GM23248 (cell line): ENCODE measurements at places on chromosomes 5 and 9.

GRCh38 chr5:132414634-132415378 is 45.3 kb downstream of the SLC22A5 start:
- DNase-seq = peak; percentile 56
- H3K27me3 ChIP-seq = no peaks in the 10 kb centered on the region
- H3K27ac ChIP-seq = peak overlapping the region; percentile 39
- peaks cover 34% of the 10 kb centered on the region for H3K4me1 ChIP-seq
- H3K4me3 ChIP-seq = peak overlapping the region; percentile 4; the same call in 1 of the 2 replicates
- no peaks in the 10 kb centered on the region for H3K36me3 ChIP-seq

DNA sequence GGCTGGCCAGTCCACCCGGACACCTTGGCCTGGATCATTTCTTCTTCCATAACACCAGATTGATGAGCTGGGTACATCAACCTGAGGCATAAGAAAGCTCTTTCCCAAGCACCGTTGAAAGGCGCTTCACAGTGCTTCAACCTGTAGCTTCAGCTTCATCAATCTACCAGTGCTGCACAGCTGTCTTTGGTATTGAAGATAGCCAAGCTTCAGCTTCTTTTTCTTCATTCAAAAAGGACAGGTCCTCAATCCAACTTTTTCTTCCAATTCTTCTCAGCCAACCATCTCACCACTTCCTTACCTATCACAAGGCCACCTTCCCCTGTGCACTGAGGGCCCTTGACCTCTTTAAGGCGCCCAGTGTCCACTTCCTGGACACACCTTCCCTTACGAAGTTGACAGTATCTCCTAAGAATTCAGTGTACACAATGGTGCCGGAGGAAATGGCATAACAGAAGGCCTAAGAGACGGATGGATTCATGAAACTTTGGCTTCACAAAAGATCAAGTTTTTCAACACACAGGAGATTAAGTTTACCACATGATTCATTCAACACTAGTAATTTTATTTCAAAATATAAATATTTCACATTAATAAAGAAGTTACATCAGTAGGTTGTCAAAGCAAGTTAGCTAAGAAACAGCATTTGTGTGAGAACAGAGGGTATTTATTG is 1.4 kb upstream of the CTNNAL1 start:
- peak overlapping the region; percentile 91 for H3K27ac ChIP-seq
- DNase-seq = no peak
- H3K27me3 ChIP-seq = no peaks in the 10 kb centered on the region
- no peak overlapping the region for H3K4me3 ChIP-seq
- peaks cover 35% of the 10 kb centered on the region for H3K4me1 ChIP-seq
- peaks cover 6% of the 10 kb centered on the region; the same call in 1 of the 2 replicates for H3K36me3 ChIP-seq

- H3K4me1 ChIP-seq = peaks cover 6% of the 10 kb centered on the region; the same call in 1 of the 2 replicates
- H3K4me3 ChIP-seq = no peak overlapping the region
- peaks cover 14% of the 10 kb centered on the region for H3K27me3 ChIP-seq
- H3K27ac ChIP-seq = no peak overlapping the region
- H3K36me3 ChIP-seq = no peaks in the 10 kb centered on the region
Observed at GRCh38 chr5:112549605-112550166, 130.6 kb upstream of the EPB41L4A start.

- peak; percentile 96 for DNase-seq
- H3K27ac ChIP-seq = no peak overlapping the region
- no peaks in the 10 kb centered on the region for H3K36me3 ChIP-seq
- H3K4me3 ChIP-seq = no peak overlapping the region
Observed at GRCh38 chr5:38414348-38414747, 142.1 kb downstream of the LIFR start.

DNA sequence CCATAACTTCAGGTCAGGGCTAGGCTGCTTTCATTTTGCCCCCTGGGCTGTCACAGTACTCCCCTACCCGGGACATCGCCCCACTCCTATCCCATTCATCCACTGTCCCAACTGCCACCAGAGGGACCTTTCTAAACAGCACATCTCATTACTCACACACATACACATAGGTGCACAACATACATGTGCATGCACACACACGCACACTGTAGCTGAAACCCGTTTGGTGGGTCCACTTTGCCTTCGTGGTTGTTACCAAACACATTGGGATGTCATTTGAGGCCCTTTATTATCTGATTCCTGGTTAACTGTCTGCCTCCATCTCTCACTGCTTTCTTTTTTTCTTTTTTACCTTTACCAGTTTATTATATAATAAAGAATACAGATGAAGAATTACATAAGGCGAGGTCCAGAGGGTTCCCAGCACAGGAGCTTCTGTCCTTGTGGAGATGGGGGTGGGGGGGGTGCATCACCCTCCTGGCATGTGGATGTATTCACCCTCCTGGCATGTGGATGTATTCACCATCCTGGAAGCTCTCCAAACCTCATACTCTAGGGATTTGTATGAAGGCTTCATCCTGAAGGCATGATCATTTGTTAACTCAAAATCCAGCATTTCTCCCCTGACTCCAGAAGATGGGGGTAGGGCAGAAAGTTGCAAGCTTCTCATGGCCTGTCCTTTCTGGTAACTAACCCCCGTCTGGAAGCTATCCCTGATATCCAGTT is 186.0 kb downstream of the GOLPH3 start:
- H3K27ac ChIP-seq = no peak overlapping the region
- H3K4me1 ChIP-seq = peaks cover 43% of the 10 kb centered on the region
- no peaks in the 10 kb centered on the region for H3K36me3 ChIP-seq
- H3K4me3 ChIP-seq = no peak overlapping the region
- H3K27me3 ChIP-seq = no peaks in the 10 kb centered on the region

GRCh38 chr5:143352691-143353090 is 50.8 kb downstream of the NR3C1 start:
- no peak overlapping the region; the same call in 1 of the 2 replicates for H3K4me3 ChIP-seq
- peaks cover 15% of the 10 kb centered on the region for H3K36me3 ChIP-seq
- H3K4me1 ChIP-seq = peaks cover 94% of the 10 kb centered on the region

DNA sequence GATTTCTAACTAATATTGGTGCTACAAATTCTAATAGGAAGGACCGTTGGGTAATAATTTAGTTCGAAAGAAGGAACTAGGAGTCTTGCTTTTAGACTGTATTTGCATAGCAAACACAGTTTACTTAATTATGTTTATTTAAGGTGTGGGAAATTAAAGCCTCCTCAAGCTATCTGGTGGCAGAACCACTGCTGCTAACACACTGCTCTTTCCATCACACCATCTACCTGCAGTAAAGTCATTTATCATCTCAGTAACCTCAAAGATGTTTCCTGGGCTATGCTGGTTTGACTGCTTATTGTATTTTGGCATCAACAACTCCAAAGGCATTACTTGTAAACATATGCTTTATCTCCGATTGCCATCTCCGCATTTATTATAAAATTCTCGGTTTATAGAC is 114.3 kb downstream of the DEPDC1B start:
- DNase-seq = no peak
- no peaks in the 10 kb centered on the region for H3K36me3 ChIP-seq
- H3K27ac ChIP-seq = no peak overlapping the region
- no peaks in the 10 kb centered on the region for H3K27me3 ChIP-seq

GRCh38 chr5:179908528-179908927 is 831 bp upstream of the TBC1D9B start:
- H3K27ac ChIP-seq = peak overlapping the region; percentile 48
- H3K36me3 ChIP-seq = no peaks in the 10 kb centered on the region
- DNase-seq = peak; percentile 13
- H3K4me3 ChIP-seq = peak overlapping the region; percentile 77
- H3K27me3 ChIP-seq = no peaks in the 10 kb centered on the region

DNA sequence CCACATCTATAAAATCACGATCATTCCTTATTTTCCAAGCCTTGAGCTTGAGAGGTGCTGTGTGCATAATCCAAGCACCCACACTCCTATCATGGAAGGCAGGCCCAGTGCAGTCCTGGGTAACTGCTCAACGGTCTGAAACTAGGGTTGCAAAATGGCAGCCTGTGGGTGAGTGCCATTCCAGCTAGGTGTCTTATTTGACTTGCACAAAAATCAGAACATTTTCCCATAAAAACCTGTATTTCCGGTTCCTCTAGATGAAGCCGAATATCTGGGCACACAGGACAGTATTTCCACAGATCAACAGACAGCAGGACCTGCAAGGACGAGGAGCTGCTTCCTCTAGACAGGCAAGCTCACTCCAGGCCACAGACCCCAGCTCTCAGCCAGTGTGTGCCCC is 588.8 kb downstream of the BNC2 start:
- DNase-seq = no peak
- H3K4me1 ChIP-seq = no peaks in the 10 kb centered on the region
- H3K27me3 ChIP-seq = no peaks in the 10 kb centered on the region
- no peak overlapping the region for H3K4me3 ChIP-seq
- no peak overlapping the region for H3K27ac ChIP-seq
- H3K36me3 ChIP-seq = no peaks in the 10 kb centered on the region

DNA sequence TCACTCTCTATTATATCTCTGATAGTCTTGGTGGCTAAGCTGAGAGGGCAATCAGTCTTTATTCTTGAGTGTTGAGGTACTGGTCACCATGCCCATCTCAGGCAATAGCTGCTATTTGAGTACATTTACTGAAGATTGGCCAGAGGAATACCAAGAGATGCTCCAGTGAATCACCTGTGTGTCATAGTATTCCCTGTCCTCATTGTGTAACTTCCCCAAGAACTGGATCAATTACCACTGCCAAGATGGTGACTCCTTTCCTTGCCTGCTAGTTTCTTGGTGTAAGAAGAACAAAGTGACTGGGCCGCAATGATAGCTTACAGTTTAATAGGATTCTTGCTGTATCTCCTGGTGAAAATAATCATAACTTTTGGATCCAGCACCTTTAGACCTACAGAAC is 418.7 kb upstream of the KIF2A start:
- no peak for DNase-seq
- H3K4me3 ChIP-seq = no peak overlapping the region
- no peak overlapping the region for H3K27ac ChIP-seq
- H3K36me3 ChIP-seq = no peaks in the 10 kb centered on the region
- no peaks in the 10 kb centered on the region for H3K4me1 ChIP-seq
- no peaks in the 10 kb centered on the region for H3K27me3 ChIP-seq

- H3K4me1 ChIP-seq = peaks cover 6% of the 10 kb centered on the region
- H3K27me3 ChIP-seq = no peaks in the 10 kb centered on the region
- no peak for DNase-seq
- H3K27ac ChIP-seq = no peak overlapping the region
Observed at GRCh38 chr9:12908895-12909294, 134.1 kb downstream of the LURAP1L start.

DNA sequence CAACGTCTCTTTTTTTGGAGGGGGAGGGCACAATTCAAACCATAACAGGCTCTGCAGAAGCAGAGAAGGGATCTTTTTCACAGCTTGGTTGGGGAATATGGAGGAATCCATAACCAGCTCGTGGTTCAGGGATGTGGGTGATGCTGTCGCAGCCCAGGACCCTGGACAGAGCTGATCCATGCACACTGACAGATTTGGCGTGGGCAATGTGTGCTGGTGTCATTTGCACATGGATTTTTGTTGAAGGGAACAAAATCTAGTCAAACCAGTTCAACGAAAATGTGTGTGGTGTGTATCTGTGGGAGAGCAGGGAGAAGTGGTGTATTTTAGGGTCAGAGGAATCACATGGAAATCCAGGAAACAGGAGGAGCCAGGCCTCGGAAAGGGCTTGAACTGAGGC is 4.2 kb downstream of the DOCK2 start:
- no peak overlapping the region for H3K4me3 ChIP-seq
- DNase-seq = peak; percentile 68
- H3K27ac ChIP-seq = no peak overlapping the region
- no peaks in the 10 kb centered on the region for H3K27me3 ChIP-seq
- H3K4me1 ChIP-seq = no peaks in the 10 kb centered on the region
- H3K36me3 ChIP-seq = no peaks in the 10 kb centered on the region

GRCh38 chr5:39639618-39640089 is 214.9 kb upstream of the DAB2 start:
- H3K27me3 ChIP-seq = no peaks in the 10 kb centered on the region
- H3K36me3 ChIP-seq = no peaks in the 10 kb centered on the region
- peaks cover 7% of the 10 kb centered on the region; the same call in 1 of the 2 replicates for H3K4me1 ChIP-seq
- DNase-seq = peak; percentile 31
- H3K27ac ChIP-seq = no peak overlapping the region

- H3K4me3 ChIP-seq = no peak overlapping the region
- no peaks in the 10 kb centered on the region for H3K27me3 ChIP-seq
- H3K36me3 ChIP-seq = no peaks in the 10 kb centered on the region
- DNase-seq = no peak
- peaks cover 21% of the 10 kb centered on the region for H3K4me1 ChIP-seq
Observed at GRCh38 chr5:36896476-36896875, 19.9 kb downstream of the NIPBL start.

DNA sequence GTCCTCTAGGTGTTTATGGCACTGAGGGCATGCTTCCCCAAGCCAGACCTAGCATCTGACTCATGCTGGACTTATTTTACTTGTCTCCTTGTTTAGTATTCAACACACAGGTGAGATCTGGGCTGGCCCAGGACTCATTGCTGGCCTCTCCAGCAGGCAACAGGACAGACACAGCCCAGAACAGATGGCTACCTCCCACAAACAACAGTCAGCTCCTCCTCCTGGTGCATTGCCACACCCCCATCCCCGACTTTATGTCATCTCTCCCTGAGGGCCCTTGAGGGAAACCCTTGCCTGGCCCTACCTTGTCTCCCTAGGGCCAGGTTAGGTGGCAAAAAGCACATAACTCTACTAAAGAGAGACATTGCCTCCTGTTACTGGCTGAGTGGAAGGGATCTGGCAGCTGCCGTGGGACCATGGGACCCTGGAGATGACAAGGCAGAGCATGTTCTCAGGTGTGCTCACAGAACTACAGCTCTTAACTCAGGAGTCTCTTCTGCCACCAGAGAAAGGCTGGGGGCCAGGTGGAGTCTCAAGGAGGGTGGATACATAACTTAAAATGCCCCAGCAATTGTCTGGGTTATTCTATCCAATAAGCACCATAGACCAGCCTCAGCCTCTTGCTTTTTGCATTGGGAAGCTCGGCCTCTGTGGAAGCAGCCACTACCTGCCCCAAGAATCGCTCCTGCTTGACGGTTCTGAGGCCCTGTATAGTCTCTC is 2.3 kb downstream of the ACSL6 start:
- no peak overlapping the region for H3K27ac ChIP-seq
- DNase-seq = no peak
- H3K27me3 ChIP-seq = peaks cover 23% of the 10 kb centered on the region
- no peaks in the 10 kb centered on the region for H3K4me1 ChIP-seq
- H3K4me3 ChIP-seq = no peak overlapping the region

DNA sequence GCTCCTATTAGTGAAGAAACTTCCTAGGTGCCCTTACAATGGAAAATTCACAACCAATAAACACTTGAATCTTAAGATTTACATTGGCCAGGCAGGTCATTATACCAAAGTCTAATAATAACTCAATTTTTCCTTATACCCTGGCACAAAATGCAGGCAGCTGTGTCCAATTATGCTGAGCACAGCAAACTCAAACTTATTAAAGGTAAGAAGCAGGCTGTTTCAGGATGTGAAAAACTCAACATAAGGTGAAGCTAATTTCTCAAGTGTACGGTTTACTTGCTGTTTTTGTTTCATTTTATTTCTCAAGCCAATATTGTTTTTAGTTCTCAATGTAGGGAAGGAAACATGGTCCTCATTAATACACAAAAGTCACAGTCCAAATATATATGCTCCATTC is 405.1 kb downstream of the KCTD16 start:
- no peak for DNase-seq
- no peaks in the 10 kb centered on the region for H3K4me1 ChIP-seq
- H3K27me3 ChIP-seq = no peaks in the 10 kb centered on the region
- no peaks in the 10 kb centered on the region for H3K36me3 ChIP-seq
